ENCODE measurements at places on chromosomes 2 and 18.

DNA sequence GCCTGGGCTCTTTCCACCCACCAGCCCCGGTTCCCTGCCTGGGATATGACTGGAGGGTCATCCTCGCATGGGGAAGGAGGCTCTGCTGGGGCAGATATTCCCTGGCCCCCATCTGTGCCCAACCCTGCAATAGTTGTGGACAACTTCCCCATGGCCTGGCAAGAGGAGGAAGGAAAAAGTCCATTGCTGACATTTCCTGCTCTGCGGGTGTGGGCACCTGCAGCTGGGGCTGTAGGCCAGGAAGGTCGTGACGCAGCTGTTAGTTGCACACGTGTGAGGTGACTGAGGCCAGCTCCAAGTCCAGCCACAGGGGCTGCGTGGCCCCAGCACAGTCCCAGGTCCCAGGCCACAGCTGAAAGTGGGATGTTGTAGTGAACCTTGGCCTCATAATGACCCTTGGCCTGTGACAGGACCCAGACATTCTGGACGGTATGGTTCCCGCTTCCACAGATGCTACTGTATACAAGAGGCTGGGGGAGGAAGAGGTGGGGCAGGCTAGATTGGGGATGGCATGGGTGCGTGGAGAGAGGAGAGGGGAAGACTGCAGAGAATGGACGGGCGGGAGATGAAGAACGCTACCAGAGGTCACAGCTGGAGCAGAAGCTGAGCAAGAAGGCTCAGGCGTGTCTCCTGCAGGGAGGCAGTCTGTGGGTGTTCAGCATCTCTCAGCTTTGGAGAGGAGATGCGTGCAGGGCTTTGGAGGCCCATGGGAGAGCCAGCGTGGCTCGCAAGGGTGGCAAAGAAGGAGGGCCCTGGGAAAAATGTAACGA, 22.1 kb downstream of the OTOF start:
- DNase-seq = no peak

DNA sequence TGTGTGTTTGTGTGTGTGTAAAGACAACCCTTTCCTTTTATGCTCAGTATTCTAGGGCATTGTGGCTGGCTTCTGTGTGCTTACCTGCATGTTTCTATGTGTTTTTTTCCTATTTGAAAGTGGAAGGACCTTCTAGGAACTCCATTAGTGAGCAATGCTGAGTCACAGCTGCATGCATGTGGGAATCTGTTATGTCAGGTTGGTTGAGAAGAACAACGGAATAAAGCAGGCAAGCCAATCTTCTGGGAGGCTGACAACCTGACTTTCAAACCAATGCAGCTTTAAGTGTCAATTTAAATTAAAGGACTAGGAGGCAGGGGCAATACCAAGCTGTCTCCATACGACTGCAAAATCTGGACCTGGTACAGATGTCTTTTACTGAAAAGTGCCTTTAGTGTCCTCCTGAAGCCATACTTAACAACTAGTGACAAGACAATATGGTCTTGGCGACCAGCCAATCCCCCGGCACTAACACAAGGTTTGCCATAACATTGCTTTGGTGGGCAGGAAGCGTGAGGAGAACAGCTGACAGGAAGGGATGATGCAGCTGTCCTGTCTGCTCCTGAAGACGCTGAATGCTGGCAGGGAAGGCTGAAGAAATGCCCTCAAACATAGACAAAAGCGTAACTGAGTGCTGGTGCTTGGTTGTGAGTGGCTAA, 514.7 kb upstream of the CDH7 start:
- peak; percentile 34 for DNase-seq

DNA sequence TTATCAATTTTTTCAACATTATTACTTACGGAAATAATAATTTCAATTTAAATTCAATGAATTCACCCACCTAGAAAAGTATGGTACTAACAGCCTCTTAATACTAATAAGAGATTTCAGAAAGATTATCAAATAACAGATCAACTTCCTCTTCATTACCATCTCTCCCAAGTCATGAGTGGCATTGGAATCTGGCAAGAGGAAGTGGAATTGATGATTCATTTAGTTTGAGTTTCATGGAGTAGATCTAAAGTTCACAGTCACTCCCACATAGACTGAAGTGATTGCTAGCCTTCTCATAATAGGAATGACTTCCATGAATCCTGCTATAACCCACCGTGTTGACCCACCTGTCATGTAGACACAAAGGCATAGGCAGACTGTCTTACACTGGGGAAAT, 77.7 kb upstream of the WDR75 start:
- no peak for DNase-seq

DNA sequence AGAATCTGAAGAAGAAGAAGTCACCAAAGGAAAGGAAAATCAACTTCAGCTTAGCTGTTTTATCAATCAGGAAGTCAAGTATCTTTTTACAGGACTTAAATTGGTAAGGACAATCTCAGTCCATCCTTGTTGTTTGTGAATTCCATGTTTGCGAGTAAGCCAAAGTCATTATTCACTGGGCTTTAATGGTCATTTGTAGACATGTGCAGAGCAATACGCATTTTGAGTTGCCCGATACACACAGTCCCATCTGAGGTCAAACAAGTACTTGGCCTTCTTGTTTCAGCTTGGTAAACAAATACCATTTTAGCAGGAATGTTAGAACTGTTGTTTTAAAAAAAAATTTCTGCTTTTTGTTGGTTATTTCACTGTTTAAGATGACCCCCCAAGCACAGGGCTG, 40.9 kb downstream of the USP14 start:
- DNase-seq = no peak

- peak; percentile 72 for DNase-seq
Measured at GRCh38 chr2:28413152-28413898, 20.7 kb downstream of the FOSL2 start.

DNA sequence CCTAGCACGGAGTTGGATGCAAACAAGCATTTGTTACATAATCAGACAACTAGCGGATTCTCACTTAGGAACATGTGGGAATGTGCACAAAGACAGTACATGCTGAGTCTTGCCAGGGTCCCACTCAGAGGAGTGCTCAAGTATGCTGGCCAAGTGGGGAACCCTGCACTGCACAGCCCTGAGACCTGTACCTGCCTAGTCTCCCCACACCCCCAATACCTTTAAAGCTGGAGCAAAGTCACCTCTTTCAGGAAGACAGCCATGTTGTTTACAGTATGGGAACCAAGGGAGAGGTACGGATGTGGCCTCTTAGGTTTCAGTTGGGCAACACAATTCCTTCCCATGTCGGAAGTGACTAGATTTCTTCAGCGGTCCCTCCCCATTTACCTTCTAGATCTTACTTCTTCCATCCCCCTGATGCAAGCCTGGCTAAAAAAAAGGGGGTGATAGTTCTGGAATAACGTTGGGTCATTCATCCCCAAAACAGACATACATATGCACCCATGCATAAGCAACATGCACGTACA, 10.7 kb downstream of the CXCR1 start:
- DNase-seq = no peak

DNA sequence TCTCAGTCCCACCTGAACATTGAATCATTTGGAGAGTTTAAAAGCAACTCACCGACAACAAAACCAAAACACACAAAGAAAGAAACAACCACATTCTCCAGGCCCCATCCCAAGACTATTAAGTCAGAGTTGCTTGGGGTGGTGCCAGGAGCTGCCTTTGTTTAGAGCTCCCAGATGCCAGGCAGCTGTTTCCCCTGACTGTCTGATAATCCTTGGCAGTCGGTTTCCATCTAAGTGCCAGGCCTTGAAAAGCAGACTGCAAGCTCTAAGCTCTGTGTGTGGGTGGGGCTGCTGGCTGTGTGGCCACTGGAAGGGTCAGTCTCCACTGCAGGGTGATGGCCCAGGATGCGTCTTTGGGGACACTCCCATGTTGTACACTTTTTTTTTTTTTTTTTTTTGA, 255.3 kb upstream of the AGAP1 start:
- no peak for DNase-seq

- DNase-seq = peak; percentile 56
Measured at GRCh38 chr2:207143215-207144172, 22.3 kb downstream of the KLF7 start.

DNA sequence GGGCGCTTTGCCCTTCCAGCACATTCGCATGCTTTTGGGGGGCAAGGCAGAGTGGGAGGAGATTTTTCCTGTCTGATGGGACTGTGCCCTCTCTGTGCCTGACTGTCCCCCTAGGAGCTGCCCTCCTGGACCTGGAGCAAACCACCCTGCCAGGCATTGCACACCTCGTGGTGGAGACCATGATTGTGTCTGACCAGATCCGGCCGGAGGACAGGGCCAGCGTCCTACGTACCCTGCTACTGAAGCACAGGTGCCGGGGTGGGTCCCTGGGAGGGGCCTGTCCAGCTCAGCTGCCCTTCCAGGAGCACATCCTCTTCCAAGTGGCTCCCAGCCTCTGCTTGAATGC, 5.3 kb downstream of the SLC4A3 start:
- no peak for DNase-seq

GRCh38 chr2:7405861-7406715, 488.9 kb downstream of the RNF144A start:
- DNase-seq = no peak

GRCh38 chr2:162118166-162119031, 33.6 kb downstream of the GCG start:
- no peak for DNase-seq

DNA sequence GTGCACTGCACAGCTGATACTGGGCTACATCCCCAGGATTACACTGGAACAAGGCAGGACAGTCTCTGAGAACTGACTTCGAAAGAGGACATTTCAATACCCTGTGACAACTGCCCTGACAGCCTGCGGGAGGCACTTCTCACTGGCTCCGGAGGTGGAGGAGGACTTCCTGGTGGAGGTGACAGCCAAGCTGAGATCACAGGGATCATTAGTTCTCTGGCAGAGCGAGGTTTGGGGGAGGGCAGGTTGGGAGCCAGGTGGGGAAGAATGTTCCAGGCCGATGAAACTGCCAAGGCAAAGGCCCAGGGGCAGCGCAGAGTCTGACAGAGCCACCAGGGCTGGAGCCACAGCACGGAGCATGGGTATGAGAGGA, 28.0 kb upstream of the NPAS2 start:
- DNase-seq = no peak

DNA sequence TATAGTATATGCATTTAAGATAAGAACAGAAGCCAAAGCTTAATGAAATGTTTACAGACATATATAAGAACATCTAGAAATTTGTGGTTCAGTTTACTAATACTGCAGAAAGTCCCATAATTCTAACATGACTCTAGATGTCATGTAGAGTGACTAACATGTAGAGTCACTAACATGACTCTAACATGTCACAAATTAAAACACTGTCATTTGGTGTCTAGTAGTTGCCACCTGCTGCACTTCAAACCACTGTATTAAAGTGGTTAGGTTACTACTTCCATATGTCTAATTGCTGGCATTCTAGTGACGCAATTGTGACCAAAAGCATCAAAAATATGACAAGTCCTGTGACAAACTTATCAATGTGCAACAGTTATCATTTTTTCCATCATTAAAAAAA, 100.2 kb upstream of the WDR75 start:
- DNase-seq = no peak

DNA sequence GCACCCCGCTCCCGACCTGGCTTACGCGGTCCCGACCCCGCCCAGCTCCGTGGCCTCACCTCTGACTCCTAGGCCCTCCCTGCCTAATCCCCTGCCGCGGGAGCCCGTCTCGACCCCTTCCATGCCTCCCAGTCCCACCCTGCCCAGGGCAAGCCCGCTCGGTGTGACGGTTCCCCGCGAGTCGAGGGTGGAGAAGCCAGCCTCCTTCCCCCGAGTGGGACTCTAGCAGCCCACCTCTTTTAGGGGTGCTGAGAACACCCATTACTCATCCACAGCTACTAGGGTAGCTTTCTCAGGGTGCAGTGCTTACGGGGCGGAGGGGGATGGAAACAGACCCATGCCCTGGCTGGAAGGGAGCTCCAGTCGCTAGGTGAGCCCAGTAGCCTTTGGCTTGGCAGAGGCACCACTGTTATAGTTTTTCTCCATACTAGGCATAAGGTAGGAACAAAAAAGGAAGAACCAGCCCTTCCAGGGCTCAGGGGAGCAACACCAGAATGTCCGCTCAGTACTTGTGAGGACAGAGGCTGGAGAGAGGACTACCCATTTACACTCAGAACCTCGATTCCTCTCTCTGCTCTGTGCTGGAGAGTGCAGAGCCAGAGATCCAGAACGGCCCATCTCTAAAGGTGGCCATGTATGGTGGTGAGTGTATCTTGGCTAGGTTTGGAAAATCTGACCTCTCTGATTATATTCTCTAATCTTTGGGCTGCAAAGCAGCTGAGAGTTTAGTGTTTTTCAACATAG, 606 bp downstream of the AGBL5 start:
- DNase-seq = no peak

DNA sequence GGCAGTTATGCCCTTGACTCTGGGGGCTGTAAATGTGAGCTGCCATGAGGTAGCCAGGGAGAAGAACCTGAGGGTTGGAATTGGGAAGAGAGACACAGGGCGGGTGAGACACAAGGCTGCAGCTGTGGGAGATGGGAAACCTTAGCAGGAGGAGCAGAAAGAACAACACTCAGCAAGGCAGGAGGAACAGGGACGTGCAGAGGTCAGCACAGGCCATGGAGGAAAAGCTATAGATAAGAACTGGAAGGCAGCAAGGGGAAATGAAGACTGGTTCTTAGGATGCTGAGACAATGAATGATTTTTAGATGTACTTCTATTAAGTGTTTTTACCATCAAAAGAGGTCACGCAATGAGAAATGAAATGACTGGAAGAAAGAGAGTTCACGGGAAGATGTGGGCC, 80.2 kb downstream of the USP40 start:
- DNase-seq = no peak

DNA sequence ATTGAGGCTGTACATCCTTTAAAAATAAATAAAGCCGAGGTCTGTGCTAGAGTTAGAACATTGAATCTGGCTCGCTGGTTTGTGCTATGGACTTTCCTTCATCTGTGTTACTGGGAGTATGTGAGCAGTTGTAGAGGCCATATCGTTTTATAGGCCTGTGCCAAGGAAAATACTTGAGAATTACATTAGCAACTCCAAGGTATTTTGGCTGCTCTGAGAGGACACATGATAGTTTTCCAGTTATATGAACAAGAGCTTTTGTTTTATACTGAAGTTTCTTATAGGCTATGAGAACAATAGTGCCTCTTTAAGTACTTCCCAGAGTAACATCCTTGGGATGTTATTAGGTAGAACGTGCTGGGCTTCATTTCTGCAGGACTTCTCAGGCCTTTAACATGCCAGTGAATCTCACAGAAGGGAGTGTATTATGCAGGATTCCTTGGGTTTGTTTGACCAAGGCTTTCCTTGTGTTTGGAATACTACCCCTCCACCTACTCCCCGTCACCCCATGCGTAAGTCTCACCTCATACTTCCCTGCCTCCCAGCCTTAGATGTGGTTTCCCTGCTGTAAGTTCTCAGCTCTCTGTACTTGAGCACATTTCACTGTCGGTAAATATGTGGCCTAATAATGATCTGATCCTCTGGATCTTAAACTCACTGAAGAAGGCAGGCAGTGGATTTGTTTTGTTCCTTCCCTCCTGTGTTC, 21.0 kb downstream of the TCF7L1 start:
- DNase-seq = no peak

- no peak for DNase-seq
Measured at GRCh38 chr2:138700716-138701115, 79.5 kb downstream of the NXPH2 start.

GRCh38 chr2:8337321-8337720, 344.5 kb upstream of the ID2 start:
- DNase-seq = no peak
